MCF 10A (cell line): ENCODE measurements at places on chromosomes 7 and 10. TPM values are rescaled to one million over a fixed set of nuclear protein-coding genes. Genes with fewer than 3 reads are reported as not detected.

BNIP3 gene
- 47.0 and 53.0 TPM in 2 replicates for total RNA-seq

ZNF488 gene
- total RNA-seq = 0.12 TPM in 2 replicates

GHRHR gene
- not detected in 2 replicates for total RNA-seq

FAS gene
- 55.6 and 60.2 TPM in 2 replicates for total RNA-seq

CALCR gene
- not detected in 2 replicates for total RNA-seq

NYAP1 gene
- 0.21 TPM in 1 of 2 replicates, not detected in the other for total RNA-seq

WIPF3 gene
- total RNA-seq = not detected in 2 replicates

RAB19 gene
- total RNA-seq = not detected in 2 replicates

VAX1 gene
- not detected in 2 replicates for total RNA-seq

C7orf57 gene
- 0.37 and 0.52 TPM in 2 replicates for total RNA-seq

PPP1R17 gene
- total RNA-seq = not detected in 2 replicates

ARMC3 gene
- total RNA-seq = not detected in 2 replicates

CALML3 gene
- total RNA-seq = 0.25 and 0.75 TPM in 2 replicates

SPAM1 gene
- not detected in 2 replicates for total RNA-seq

ABCB4 gene
- not detected in 2 replicates for total RNA-seq

HOXA6 gene
- total RNA-seq = 0.96 and 2.0 TPM in 2 replicates

PTPRN2 gene
- 4.0 and 4.5 TPM in 2 replicates for total RNA-seq

SEMA3C gene
- 91.0 and 140 TPM in 2 replicates for total RNA-seq

SPAG6 gene
- total RNA-seq = not detected in 2 replicates

TFPI2 gene
- total RNA-seq = not detected in 2 replicates

OR2A7 gene
- 10.0 and 13.6 TPM in 2 replicates for total RNA-seq

ITGA8 gene
- total RNA-seq = not detected in 2 replicates

PROSER2 gene
- 29.2 and 58.0 TPM in 2 replicates for total RNA-seq

CCDC3 gene
- total RNA-seq = 0.10 TPM in 1 of 2 replicates, not detected in the other

NEURL1 gene
- 0.20 TPM in 1 of 2 replicates, not detected in the other for total RNA-seq

NACAD gene
- total RNA-seq = not detected in 2 replicates

PSD gene
- total RNA-seq = 0.66 and 0.75 TPM in 2 replicates

PLAC9 gene
- 0.93 and 1.0 TPM in 2 replicates for total RNA-seq

AEBP1 gene
- total RNA-seq = not detected in 2 replicates

BUB3 gene
- total RNA-seq = 185 and 197 TPM in 2 replicates

MSS51 gene
- 1.8 and 2.4 TPM in 2 replicates for total RNA-seq

GTF2IRD1 gene
- total RNA-seq = 77.6 and 83.1 TPM in 2 replicates

TFEC gene
- not detected in 2 replicates for total RNA-seq

SLC13A1 gene
- not detected in 2 replicates for total RNA-seq

LIPK gene
- total RNA-seq = not detected in 2 replicates

CLDN4 gene
- 0.22 and 0.28 TPM in 2 replicates for total RNA-seq

ZNF425 gene
- 2.6 and 3.3 TPM in 2 replicates for total RNA-seq

MKX gene
- total RNA-seq = not detected in 2 replicates

OTUD1 gene
- 12.1 and 14.9 TPM in 2 replicates for total RNA-seq

CHAT gene
- not detected in 2 replicates for total RNA-seq
